CD4-positive, alpha-beta T cell treated with Interferon gamma for 1 hour (primary cell): ENCODE measurements at places on chromosomes 2 and 18.

DNA sequence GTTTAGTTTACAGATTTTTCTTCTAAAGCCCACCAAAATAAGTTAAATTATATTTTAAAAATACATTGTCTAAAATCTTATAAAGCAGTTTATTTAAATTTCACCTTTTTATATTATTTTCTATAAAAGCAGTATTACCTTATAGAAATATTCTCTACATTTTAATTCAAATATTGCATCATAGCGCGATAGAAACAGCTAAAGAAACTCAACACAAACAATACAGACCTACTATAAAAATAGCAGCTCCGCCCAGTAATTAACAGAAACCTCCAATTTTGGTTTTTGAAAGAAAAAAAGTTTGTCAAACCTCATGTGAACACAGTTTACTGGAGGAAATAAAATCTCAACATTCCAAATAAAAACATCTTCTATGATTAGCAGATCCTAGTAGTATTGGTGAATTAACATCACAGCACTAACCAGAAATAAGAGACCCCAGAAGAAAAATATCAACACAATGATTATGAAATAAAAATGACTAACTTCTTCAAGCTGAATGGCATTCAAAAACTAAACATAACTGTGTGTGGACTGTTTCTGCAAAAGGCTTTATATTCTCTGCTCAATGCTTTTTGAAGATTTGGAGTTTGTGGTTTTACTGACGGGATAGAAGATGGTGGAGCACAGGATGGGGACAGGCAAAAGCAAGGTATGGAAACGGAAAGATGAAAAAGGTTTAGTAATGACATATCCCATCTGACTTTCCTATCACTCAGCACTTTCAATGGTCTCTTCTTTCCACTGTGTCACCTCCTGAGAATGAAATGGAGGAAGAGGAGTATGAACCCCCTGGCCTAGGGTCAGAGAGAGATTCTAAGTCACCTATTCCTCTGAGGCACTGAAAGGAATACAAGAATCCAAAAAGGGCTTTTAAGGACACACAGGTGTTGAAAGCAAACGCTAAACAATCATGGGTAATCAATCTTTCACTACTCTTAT lies 17.5 kb downstream of the MAP4K3 start:
- no peak for DNase-seq

GRCh38 chr2:46704593-46704992 lies 211.0 kb downstream of the MCFD2 start:
- DNase-seq: no peak

GRCh38 chr2:70161069-70161534 lies 29.7 kb downstream of the C2orf42 start:
- no peak for DNase-seq

GRCh38 chr2:12990523-12990922 lies 273.8 kb downstream of the TRIB2 start:
- DNase-seq: no peak

GRCh38 chr2:208880171-208880570 lies 473.6 kb downstream of the PTH2R start:
- DNase-seq: no peak

DNA sequence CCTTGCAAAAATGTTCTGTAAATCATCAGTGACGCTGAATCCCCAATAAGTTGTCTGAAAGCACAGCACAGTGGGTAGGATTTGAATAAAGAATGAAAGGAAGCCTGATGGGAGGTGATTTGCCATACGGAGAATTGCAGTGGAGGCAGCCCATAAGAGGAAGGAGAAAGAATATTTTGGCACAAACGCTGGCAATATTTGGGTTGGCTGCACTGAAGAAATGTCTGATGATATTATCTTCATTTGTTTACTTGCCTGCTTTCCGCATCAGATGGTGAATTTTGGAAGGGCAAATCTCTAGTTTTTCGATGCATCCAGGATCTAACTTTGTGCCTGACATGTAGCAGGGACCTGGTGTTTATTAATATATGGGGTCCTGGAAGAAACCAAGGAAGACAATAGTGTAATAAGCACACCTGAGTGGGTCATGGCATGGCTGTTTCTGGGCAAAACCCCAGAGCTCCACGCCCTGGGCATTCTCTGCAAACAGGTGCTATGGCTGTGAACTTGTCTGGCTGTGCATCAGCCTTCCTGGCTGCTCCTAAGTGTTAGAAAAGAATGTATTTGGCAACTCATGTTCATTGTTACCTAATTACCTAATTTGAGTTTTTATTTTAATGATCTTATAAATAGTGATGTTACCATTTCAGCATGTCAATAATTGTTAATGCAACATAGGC lies 5.9 kb downstream of the GALR1 start:
- no peak for DNase-seq

DNA sequence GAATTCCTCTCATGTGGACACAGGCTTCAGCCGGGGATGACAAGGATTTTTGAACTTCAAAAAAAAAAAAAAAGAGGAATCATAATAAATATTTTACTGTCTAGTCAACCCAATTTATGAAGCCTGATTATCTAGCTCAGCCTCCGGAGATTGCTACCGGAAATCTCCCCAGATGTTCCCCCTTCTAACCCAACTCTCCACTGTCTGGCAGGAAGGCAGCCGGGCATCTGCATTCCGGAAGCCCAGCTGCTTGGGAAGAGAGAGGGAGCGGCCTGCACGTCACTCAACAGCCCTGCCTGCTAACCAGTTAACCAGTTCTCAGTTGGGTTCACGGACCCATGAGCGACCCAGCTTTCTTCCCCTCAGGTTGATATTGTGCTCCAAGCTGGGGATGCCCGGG lies 87.2 kb upstream of the POU3F3 start:
- DNase-seq: no peak
